Stimulated activated CD8-positive, alpha-beta memory T cell treated with anti-CD3 and anti-CD28 coated beads, Interleukin-2, amount 100 ng/mL, for 1 hour (primary cell): ENCODE measurements at places on chromosomes 1 and 21.

DNA sequence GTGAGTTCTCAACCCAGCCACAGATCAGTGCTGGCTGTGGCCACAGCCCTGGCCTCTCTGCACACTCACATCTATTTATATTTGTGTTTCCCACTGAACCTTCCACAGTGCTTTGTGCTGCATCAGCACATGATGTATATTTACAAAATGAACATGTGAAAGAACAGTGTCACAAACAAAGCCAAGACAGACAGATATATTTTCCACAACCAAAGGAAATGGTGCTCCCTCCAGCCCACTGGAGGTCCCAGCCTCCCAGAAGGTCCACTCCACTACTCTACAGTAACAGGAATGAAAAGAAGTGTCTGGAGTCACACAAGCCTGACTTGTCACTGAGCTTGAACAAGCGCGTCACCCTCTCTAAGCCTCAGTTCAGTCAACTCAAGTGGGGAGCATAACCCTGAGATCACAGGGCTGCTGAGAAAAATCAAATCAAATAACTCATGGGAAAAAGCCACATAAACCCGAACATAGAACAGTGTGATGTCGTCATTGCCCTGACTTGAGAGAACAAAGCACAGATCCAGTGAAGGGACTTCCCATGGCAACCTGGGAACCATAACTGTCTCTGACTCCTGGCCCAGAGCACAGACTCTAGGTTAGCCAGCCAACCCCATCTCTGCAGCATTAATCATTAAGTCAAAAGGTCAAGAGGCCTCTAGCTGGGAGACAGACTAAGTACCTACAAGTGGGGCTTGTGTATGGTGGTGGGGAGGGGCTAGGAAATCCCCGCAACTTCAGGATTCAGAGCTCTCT lies 121.2 kb downstream of the TRABD2B start:
- DNase-seq = no peak

DNA sequence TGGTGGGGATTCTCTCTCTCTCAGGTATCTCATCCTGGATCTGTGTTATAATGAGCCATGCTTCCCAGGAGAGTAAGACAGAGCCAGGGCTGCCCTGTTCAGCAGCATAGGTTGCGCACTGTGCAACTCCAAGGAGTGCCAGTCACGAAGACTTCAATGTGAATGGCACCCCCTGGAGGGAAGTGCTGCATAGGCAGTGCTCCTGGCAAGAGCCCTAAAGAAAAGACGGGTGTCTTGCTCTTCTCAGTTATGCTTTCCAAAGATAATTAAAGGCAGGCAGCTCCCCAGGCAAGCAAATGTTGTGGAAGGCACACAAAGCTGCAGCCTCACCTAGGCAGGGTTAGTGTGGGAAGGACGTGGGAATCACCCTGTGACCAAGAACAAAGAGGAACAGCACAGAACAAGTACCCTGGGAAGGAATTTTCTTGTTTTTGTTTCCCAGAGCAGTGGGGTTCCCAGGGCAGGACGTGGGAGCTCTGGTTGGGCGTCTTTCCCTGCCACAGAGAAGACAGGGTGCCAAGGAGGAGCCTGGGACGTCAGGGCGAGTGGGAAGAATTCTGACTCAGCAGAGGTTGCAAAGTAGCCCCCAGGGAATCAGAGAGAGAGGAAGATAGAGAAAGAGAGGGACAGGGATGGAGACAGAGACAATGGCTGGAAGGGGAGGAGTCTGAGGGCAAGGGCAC lies 120.9 kb downstream of the KCNN3 start:
- no peak for DNase-seq

- no peak for DNase-seq
Measured at GRCh38 chr1:226327761-226328162, 18.8 kb upstream of the LIN9 start.

DNA sequence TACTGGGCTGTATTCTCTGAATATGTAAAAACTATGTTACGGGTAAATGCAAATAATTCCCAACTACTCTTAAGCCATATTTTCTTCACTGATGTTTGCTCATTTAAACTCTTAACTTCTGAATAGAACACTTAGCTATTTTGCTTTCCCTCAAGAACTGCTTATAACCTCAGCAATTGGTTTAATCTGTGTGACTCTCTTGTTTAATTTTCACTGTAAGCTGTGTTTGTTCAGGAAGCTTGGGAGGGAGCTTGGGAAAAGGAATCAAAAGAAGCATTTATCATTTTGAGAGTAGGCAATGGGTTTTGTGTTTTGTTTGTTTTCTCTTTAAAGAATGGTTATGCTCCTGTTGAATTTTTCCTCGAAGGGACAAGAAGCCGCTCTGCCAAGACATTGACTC lies 24.4 kb downstream of the GNPAT start:
- DNase-seq = no peak

GRCh38 chr1:227792216-227793078 lies 23.0 kb upstream of the PRSS38 start:
- DNase-seq = no peak

DNA sequence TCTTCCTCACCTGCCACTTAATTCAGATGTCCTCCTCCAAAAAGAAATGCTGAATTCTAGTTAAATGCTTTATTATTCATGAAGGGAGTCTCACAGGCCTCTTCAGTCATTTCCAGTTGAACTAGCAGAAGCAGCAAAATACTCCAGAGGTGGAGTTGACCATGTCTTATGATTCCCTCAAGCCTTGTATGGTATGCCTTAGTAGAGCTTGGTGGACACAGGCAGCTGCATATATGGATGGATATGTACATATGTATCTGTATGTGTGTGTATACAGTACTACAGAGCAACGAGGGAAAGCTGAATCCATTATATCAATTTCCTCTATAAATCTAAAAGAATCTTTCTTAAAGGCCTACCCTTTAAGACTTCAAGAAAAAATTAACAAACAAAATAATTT lies 83.6 kb upstream of the HP1BP3 start:
- DNase-seq = no peak

- no peak for DNase-seq
Measured at GRCh38 chr1:229058729-229059128, 212.2 kb upstream of the RAB4A start.

GRCh38 chr1:246651012-246651695 lies 73.1 kb upstream of the SCCPDH start:
- DNase-seq = no peak

DNA sequence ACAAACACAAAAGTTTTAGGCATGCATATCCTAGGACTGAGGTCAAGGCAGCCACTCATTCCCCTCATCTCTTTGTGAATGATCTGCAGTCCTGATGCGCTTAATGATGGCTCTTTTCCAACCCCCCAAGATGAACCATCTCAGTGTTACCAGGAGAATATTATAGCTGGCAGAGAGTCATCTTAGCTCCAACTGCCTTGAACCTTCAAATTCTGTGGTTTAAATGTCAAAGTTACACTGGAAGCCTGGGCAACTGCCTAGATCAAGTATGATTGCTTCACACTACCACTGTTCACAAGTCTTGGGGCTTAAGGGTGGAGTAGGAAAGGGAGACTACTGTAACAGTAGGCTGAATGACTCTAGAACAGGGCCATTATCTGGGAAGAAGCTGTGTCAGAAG lies 8.0 kb upstream of the MYBPHL start:
- no peak for DNase-seq

- DNase-seq = no peak
Measured at GRCh38 chr1:10051656-10052055, 18.9 kb downstream of the UBE4B start.

- DNase-seq = no peak
Measured at GRCh38 chr1:14082331-14082730, 382.3 kb downstream of the PRDM2 start.

- DNase-seq = no peak
Measured at GRCh38 chr1:46508757-46509156, 19.1 kb downstream of the DMBX1 start.

- no peak for DNase-seq
Measured at GRCh38 chr1:247358920-247359319, 27.3 kb upstream of the ZNF496 start.

DNA sequence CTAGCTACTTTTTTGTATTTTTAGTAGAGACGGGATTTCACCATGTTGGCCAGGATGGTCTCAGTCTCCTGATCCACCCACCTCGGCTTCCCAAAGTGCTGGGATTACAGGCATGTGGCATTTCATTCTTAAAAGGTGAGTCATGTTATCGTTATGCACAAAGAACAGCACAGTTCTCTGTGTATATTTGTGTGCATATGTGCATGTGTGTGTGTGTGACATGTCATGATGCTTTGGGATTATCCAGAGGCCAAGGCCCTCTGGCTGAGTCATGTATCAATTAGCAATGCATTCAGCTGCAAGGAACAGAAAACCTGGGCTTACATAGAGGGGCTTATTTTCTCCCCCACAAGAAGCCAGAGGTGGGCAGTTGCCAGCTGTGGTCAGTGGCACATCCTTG lies 301.7 kb upstream of the KAZN start:
- DNase-seq = no peak

DNA sequence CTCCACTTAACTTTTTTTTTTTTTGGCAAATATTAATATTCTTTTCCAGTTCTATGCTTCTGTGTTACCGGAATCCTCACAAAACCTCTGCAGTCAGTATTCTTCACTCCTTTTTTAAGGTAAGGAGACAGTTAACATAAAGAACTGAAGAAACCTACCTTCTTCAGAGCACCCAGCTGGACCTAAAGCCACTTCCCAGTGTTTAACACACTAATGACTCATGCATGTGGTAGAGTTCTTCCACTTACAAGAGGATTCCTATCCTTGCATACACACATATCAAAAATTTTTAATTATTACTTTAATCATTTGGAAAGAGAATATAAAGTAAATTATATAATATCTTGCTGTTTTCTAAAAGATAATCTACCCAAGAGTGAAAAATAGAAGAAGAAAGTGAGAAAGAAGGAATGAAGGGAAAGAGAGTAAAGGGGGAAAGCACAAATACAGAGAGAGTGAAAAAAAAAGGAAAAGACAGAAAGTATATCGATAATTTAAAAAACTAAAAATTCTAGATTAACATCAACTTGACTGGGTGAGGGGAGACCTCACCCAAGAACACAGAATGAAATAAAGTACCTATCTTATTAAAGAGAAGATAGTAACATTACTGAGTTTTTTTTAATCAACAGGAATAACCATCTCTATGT lies 54.9 kb downstream of the ENAH start:
- no peak for DNase-seq

- no peak for DNase-seq
Measured at GRCh38 chr1:236692742-236693141, 6.4 kb downstream of the ACTN2 start.

DNA sequence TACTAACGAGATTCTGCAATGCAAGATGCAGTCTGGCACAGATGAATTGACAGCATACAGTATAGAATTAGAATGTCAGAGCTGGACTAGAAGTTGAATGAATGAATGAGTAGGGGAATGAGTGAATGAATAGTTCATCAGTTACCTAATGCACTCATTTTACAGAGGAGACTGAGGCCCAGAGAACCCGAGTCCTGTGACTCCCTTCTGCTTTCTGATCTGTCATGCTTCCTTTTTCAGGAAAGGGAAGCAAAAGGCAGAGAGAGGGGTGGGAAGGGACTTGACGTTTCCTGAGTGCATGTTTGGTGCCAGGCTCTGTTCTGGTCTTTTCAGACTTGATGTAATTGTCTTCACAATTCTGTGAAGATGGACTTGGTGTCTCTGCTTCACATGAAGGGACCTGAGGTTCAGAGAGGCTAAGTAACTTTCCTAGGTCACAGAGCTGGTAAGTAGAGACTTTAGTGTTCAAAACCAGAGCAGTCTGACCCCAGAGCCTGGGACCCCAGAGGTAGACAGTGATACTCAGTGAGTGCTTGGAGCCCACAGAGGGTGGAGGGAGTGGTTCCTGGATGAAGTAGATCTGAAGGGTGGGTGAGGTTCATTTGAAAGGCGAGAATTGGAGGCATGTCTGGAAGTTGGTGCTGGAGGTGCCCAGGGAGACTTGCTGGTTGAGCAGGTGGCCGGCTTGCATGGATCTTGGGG lies 8.0 kb upstream of the MEX3A start:
- DNase-seq = no peak

- no peak for DNase-seq
Measured at GRCh38 chr21:45849651-45850050, 131.9 kb upstream of the COL6A1 start.

- peak; percentile 63 for DNase-seq
Measured at GRCh38 chr1:13730751-13731482, 30.9 kb downstream of the PRDM2 start.

DNA sequence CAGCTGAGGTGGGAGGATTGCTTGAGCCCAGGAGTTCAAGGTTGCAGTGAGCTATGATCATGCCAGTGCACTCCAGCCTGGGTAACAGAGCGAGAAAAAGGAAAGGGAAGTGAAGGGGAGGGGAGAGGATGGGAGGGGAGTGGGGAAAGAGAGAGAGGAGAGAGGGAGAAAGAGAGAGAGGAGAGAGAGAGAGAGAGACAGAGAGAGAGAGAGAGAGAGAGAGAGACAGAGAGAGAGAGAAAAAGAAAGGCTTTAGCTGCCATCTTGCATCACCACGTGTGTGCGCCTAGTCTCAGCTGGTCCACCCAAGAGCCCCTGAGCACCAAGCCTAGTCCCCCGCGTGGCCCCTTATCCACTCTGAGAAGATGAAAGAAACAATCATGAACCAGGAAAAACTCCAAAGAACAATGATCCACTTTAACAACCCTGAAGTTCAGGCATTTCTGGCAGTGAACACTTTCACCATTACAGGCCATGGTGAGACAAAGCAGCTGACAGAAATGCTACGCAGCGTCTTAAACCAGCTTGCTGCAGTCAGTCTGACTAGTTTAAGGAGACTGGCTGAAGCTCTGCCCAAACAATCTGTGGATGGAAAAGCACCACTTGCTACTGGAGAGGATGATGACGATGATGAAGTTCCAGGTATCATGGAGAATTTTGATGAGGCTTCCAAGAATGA lies 115.5 kb upstream of the CDC42BPA start:
- DNase-seq = no peak

DNA sequence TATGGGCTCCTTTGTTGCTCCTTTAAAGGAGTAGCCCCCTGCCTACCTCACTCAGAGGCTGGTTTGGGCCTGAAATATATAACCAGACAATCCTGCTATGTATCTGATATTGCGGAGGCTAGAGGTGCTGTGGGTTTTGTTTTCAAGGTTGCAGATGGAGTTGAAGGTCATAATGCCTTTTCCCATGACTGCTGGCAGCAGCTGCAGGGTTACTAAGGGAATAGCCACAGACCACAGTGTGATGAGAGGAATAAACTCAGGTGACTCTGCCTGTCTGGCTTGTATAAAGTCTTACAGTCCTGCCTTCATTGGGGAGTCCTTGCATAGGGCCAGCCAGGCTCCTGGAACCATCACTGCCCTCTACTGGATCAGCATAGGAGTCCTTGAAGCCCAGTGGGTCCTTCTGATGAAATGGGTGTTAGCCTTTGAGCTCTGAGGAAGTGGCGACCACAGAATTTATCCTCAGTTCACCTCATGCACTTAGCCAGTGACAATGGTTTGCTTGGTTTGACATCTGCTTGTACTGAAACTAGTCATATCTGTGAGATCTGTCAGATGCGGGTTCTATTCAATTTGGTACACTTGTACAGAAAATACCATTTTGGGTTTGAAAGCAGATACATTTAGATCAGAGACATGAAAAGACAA lies 174.4 kb upstream of the HMCN1 start:
- no peak for DNase-seq

DNA sequence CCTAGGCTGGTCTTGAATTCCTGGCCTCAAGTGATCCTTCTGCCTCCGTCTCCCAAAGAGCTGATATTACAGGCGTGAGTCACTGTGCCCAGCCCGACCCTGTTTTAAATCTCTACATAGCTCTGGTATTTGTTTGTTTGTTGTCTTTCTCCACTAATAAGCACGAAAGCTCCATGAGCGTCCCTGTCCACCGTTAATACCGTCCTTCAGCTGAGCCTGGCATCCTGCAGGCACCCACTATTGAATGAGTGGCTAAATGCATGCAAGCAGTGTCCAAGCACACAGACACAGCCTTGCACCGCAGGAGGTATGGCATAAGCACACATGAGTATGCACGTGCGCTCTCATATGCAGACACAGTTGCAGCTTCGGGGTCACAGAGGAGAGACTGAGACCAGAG lies 4.5 kb upstream of the COL16A1 start:
- no peak for DNase-seq
